ENCODE measurements at places on chromosomes 7 and 10.

GRCh38 chr10:55793024-55793423, 568.0 kb downstream of the ZWINT start:
- no peak for DNase-seq

DNA sequence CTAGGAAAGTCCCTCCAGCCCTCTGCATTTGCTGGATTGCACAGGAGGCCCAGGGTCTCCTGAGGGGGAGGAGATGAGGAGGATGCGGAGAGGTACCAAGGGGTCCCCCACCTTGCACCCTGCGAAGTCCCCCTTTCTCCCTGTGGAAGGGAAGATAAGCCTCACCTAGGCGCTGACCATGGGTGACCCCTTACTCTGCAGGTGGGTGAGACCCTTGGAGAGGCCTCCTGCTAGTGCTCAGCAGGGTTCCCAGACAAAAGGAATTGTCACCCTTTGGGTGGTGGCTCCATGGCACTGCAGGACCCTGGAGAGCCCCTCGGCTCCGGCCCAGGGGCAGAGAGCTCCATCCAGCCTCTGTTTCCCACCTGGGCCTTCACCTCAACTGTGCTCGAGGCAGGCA, 107.0 kb upstream of the RET start:
- DNase-seq = no peak

DNA sequence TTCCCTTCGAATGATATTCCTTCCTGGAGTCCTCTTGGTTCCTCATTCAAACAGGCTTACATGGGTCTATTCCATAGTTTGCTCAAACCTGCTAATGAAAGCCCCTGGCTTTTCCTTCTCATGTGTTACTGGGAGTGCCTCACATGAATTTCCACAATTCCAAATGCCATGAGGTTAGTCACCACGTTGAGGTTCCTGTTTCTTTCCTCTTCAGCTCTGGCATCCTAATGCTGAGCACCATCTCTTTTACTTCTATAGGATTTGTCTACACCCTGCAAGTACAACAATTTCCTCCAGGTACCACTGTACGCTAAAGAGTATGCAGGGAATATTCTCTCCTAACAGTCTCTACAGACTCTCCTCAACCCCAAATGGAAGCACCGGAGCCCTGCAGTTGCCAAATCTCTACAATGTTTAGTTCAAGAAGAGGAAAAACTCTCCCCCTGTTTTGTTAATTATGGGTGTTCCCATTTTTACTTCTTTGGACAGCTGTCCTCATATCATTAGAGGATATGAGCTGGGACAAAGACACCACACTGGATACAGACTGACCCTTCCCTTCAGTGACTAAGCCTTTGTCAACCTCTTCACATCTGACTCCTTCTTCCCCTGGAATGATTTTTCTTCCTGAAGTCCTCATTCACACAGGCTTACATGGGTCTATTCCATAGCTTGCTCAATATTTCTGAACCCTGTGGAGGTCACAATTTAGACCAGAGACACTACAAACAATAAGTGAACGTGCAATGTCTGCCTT, 145.8 kb upstream of the BET1 start:
- DNase-seq = no peak

- no peak for DNase-seq
These were observed 44.0 kb upstream of the COL13A1 start for GRCh38 chr10:69757553-69758309.

All from stimulated activated CD4-positive, alpha-beta T cell treated with anti-CD3 and anti-CD28 coated beads, Interleukin-4, amount 100 ng/mL, for 4 hours (primary cell).